ENCODE measurements at places on chromosomes 4 and X.
A peak's percentile ranks its signal among the peaks of the same experiment; 100 is the strongest.

DNA sequence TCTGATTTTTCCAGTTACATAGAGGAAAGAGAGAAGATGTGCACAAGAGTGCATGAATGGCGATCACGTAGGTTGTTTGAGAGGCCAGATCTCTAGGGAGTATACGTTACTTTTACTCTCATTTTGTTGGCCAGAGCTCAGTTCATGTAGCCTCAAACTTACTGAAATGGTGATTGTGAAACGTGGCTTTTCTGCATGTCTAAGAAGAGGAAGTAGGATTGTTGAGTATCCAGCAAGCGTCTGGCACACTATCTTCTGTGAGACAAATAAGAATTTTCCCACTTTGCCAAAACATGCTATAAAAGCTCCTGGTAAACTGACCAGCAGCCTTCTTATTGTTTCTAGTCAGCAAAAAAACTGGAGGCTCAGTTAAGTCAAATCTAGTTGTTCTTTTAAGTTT is 264.5 kb upstream of the EMCN start:
- DNase-seq, result no peak

GRCh38 chrX:101655534-101655933 is 4.1 kb downstream of the ARMCX2 start:
- no peak for DNase-seq

GRCh38 chrX:54452920-54453319 is 12.7 kb downstream of the TSR2 start:
- no peak for DNase-seq

DNA sequence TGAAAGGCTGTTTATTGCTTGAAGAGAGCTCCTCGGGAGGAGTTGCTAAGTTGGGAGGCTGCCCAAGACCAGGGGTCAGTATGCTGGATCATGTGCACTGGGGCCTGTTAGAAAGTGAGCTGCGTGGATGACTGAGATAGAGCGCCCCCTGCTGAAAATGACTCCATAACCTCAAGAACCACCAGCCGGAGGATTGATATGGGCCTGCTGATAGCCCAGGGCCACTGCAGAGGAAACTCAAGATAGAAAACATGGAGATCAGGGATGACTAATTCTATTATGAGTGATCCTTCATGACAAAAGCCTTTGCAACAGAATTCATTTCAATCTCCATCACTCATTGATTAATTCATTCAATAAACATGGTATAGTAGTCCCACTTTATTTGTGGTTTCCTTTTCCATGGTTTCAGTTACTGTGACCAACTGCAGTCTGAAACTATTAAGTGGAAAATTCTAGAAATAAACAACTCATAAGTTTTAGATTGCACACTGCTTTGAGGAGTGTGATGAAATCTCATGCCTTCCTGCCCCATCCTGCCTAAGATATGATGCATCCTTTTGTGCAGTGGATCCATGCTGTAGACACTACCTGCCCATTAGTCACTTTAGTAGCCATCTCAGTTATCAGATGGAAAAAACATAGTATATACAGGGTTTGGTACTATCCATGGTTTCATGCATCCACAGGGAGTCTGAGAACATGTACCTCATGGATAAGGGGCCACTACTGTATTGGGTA is 126.7 kb upstream of the MBNL3 start:
- peak; percentile 4 for DNase-seq

DNA sequence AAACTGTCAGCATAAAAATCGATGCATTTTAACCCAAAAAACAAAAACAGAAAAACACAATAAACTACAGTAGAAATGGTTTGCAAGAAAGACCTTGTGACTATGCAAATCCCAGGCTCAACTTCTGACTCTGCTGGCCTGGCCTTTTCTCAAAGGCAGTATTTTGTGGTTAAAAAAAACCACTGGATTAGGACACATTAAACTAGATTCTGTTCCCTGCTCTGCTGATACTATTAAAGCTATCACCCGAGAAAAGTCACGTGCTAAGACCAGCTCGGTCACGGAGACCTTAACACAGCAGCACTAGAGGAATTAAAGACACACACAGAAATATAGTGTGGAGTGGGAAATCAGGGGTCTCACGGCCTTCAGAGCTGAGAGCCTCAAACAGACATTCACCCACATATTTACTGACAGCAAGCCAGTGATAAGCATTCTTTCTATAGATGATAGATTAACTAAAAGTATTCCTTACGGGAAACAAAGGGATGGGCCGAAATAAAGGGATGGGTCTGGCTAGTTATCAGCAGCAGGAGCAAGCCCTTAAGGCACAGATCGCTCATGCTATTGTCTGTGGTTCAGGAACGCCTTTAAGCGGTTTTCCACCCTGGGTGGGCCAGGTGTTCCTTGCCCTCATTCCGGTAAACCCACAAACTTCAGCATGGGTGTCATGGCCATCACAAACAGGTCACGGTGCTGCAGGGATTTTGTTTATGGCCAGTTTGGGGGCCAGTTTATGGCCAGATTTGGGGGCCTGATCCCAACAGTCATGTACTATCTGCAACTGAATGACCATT is 16.1 kb downstream of the CBR4 start:
- no peak for DNase-seq

DNA sequence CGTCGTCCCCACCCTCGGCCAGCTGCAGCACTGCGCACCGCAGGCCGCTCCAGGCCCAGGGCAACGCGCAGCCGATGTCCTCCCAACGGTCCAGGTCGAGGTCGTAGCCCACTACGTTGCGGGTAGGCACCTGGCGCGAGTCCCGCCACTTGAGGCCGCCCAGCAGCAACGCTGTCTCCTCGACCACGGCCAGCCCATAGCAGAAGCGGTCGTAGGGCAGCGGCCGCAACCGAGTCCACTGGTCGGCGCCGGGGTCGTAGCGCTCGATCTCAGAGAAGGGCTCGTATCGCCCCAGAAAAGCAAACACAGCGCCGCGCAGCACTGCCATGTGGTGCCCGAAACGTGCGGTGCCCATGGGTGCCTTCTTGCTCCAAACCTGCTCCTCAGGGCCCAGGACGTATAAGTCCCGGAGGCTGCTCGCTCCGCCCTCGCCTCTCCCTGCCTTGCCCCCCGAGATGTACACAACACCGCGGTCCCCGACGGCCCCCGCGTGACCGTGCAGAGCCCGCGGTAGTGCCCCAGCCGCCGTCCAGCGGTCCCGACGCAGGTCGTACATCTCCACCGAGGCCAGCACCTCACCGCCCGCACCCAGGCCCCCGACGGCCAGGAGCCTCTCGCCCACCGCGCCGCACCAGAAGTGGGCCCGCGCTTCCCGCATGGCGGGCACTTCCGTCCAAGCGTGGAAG is 2.1 kb downstream of the KLHL34 start:
- DNase-seq, result no peak

- DNase-seq, result no peak
Observed at GRCh38 chr4:6180841-6181631, 19.3 kb downstream of the JAKMIP1 start.

DNA sequence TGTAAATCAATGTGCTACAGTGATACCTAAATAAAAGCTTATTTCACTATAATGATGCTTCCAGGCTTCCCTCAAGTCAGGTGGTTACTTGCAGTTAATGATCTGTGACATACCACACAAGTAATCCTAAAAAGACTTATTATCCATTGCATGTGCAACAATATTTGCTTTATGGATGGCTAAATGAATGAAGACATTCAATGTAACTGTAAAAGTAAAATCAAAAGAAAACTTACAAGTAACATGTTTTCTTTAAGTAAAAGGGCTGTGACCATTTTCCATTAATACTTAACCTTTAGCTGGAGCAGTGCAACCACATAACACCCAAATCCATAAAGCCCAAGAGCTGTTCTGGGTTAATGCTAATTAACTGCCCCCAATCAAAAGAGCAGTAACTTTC is 42.6 kb downstream of the RAB28 start:
- DNase-seq, result no peak

- no peak for DNase-seq
Observed at GRCh38 chrX:9317176-9317575, 147.7 kb upstream of the TBL1X start.

DNA sequence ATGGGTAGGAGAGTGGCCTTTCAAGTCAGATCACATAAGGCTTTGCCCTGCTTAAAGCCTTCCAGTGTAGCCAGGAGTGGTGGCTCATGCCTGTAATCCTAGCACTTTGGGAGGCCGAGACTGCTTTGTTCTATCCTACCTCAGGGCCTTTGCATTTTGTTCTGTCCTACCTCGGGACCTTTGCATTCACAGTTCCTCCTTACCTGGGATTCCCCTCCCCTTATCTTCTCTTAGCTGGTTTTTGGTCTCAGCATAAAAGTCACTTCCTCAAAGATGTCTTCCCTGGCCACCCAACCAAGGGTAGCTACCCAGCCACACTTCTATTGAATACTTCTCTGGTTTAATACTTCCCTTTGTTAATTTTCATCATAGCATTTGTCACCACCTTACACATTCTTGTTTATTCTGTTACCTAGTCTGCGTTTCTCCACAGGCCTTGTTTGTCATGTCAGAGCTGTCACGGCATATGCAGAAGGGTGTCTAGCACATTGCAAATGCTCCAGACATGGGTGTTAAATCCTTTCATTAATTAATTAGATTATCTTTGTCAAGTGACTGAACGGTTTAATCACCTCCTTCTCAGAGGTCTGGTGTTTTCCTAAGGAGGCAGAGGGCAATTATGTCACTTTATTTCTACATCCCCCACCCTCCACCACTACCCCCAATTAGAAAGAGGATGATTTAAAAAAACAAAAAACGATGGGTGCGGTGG is 11.3 kb upstream of the SETD7 start:
- DNase-seq, result no peak

GRCh38 chr4:152369203-152369901 is 166.5 kb downstream of the FBXW7 start:
- DNase-seq, result no peak

DNA sequence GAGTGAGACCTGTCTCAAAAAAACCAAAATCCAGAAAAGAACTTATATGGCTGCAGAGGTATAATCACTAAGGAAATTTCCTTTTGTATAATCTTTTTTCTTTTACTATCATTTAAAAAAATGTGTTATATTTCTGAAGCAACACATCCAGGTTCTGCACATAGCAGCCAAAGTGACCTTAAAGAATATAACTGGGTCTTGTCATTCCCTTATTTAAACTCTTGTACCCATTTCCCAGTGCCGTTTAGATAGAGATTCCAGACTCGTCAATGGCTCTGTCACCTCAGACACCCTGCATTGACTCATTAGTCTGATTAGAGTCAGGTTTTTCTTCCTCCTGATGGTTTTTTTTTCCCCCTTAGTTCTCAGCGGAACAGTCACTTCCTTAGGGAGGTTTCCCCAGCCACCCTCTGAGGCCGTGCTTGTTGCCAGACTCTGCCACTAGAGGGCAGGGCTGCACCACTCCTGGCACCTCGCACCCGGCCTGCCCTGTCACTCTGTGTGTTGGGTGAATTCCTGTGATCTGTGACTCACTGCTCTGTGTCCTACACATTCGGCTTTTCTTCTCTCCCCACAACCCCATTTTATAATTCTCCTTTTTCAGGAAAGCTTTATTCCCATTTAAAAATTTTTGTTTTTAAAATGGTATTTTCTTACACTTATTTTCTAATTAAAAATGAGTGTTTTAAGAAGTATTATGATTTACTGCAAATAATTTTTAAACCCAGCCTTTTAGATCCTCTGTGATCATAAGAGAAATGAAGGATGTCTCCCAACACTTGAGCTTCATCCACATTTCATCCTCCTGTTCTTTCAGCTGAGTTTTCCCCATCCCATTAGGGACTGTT is 32.1 kb downstream of the HTT start:
- DNase-seq, result peak; percentile 90

- DNase-seq, result no peak
Observed at GRCh38 chr4:182238355-182238931, 4.8 kb upstream of the TENM3 start.

Data from stimulated activated CD4-positive, alpha-beta T cell treated with anti-CD3 and anti-CD28 coated beads, Interleukin-1b, Interleukin-23, amount 100 ng/mL, for 1 hour (primary cell).